ENCODE measurements at places on chromosomes 7 and 10. TPM values are rescaled to one million over a fixed set of nuclear protein-coding genes. Genes with fewer than 3 reads are reported as not detected.

The ZSCAN25 gene
- total RNA-seq, result 12.1 TPM

The PAPOLB gene
- not detected for total RNA-seq

The LOXL4 gene
- total RNA-seq, result 24.9 TPM

DNA sequence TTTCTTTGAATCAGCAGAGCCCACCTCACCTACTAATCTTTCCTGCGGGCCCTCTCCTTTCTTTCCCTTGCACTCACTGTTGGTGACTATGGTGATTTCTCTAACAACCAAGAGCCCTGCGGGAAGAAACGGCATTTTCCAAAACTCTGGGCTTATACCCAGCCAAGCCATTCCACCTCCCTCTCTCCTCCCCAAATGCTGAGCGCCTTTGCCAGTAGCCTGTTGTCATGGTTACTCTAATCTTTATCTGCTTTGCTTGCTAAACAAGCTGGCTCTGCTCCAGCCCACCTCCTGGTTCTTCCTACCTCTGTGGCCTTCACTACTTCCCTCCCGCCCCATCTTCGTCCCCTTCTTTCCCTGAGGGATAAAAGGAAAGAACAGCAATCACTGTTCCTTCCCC, 86.7 kb downstream of the DGKI start:
- no peak for DNase-seq

- DNase-seq, result no peak
Measured at GRCh38 chr10:122021379-122021778, 32.4 kb downstream of the TACC2 start.

DNA sequence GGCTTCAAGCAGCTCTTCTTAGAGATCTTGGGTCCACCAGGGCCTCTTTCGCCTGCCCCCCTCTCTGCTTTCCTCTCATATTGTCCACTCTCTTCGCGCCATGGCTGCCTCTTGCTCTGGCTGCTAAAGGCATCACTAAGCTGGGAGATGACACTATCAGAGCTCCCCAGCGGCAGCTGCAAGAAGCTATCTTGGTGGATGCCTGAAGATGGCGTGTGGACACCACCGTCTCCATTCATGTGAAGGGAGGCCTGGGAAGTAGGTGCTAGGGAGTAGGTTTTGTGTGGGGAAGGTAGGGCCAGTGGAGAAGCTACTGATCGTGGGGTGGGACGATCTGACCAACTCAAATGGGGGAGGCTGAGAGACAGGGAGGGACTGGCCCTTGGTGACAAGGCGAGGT, 45.9 kb upstream of the PDLIM1 start:
- DNase-seq, result no peak

DNA sequence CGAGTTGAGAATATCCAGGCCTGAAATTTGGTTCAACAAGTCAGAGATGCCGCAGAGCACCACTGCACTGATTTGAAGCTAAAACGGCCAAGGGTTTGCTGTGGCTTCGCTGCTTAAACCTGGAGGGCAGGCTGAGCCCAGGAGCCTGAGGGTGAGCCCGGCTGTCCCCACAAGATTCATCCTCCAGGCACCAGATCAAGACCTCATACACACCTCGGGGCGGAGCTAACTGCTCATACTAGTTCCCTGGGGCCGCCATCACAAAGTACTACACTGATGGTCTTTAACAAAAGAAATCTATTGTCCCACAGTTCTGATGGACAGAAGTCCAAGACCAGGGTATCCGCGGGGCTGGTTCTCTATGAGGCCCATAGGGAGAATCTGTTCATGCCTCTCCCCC, 16.9 kb upstream of the TRIM56 start:
- no peak for DNase-seq

DNA sequence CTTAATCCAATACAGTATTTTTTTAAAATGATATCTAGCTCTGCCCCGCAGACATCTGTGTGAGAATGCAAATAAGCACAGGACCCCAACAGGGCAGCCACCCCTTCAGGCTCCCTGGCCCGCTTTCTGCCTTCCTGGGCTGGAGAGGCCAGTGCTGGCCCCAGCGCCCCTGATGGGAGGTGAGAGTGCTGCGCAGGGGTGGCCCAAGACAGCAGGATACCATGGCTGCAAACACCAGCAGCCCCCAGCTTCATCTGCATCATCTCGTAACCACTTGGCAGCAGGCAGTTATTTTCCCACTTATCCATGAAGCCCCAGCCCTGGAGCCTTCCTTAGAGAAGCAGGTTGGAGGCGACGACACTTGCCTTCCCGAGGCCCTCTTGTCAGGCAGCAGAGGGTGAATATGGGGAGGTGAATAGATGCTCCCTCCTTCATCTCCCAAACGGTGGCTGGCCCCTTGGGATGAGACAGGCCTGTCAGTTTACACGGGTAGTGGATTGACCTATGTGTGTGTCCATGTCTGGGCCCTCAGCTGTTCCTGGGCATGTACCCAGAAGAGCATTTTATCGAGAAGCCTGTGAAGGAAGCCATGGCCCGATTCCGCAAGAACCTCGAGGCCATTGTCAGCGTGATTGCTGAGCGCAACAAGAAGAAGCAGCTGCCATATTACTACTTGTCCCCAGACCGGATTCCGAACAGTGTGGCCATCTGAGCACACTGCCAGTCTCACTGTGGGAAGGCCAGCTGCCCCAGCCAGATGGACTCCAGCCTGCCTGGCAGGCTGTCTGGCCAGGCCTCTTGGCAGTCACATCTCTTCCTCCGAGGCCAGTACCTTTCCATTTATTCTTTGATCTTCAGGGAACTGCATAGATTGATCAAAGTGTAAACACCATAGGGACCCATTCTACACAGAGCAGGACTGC, 71.2 kb downstream of the ALOX5 start:
- no peak for DNase-seq
